Activated T-cell treated with anti-CD3 and anti-CD28 coated beads for 24 hours (primary cell): ENCODE measurements at places on chromosomes 11 and 22.

GRCh38 chr11:111148121-111148520, 97.4 kb upstream of the POU2AF2 start:
- no peak for DNase-seq

DNA sequence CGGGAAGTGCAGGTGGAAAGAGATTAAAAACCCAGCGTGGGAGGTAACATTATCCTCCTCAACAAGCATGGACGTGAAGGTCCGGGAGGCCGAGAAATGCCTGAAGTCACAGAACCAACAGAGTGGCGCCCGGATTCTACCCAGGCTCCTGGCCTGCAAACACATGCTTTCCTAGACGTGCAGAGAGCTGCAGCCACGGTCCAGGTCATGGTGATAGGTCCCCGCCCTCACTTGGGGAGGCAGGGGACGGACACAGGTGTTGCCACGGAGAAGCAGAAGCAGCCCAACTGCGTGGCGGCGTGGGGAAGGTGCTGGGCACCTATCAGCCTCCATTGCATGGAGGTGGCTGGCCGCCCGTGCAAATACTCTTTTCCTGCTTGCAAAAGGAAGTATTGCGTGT, 148.8 kb downstream of the MPPED1 start:
- no peak for DNase-seq

GRCh38 chr11:34250732-34251588, 106.8 kb downstream of the ABTB2 start:
- peak; percentile 63 for DNase-seq

- DNase-seq, result no peak
These were observed 126.3 kb downstream of the CADM1 start for GRCh38 chr11:115377882-115378296.

DNA sequence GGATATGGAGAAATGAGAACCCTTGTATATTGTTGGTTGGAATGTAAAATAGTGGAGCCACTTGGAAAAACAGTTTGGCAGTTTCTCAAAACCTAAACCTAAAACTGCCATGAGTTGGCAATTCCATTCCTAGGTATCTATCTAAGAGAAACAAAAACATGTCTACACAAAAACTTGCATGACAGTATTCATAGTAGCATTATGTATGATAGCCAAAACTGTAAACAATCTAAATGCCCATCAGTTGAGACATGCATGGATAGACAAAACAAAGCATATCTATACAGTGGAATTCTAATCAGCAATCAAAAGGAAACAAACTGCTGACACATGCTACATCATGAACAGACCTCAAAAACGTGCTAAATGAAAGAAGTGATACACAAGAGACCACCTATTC, 34.9 kb downstream of the TRAF6 start:
- no peak for DNase-seq

DNA sequence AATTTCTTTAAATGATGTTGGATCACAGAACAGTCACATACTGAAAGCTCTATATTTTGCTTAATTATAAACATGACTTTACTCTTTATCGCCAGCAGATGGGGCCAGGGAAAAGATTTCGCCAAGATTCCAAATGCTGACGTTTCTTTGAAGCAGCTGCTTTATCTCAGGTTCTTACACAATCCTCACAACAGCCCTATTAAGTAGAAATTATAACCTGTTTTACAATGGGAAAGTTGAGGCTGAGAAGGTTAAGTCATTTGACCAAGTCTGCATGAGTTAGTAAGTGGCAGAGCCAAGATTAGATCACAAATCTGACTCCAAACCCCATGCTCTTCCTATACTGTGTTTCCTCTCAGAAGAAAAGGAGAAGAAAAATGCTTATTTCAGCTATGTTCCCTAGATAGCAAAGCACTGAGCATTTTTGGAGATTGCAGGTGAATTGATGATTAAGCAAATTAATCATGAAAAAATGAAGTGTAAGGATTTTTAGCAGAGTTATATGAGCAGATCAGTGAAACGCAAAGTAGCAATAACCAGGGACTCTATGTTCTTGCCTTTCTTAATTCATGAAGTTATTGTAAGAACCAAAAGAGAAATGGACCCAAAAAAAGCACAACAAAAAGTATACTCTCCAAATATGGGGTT, 79.0 kb downstream of the AASDHPPT start:
- no peak for DNase-seq

GRCh38 chr22:26453216-26453615, 24.2 kb downstream of the ASPHD2 start:
- no peak for DNase-seq

DNA sequence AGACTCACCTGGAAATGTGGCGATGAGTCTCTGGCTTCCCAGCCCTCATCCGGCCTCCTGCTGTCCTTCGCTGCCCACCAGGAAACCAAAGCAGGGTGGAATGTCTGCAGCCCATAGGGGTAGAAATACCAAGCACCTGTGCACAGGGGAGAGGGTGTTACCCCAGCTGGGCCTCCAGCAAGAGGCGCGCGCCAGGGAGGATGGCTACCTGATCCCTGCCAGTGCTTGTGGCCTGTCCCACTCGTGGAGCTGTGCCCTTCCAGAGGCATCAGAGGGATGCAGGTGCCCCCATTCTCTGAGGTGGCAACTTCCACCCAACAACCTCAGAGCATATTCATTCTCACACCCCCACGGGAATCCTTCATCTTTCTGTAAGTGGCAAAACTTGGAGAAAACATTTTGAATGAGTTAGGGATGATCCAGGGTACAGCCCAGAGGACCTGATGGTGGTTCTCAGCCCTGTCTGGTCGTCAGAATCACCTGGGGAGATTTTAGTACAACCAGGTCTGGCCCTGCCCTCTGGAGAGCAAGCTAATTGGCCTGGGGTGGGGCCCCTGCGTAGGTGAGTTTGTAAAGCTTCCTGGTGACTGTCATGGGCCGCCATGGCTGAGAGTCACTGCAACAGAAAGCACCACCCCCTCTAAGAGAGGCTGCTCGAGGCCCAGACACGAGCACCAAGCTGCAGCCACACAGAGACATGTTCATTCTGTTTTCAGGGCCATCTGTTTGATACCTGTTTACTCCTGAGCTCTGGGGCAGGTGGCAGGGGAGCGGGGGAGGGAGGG, 9.9 kb downstream of the SUN2 start:
- DNase-seq, result no peak

DNA sequence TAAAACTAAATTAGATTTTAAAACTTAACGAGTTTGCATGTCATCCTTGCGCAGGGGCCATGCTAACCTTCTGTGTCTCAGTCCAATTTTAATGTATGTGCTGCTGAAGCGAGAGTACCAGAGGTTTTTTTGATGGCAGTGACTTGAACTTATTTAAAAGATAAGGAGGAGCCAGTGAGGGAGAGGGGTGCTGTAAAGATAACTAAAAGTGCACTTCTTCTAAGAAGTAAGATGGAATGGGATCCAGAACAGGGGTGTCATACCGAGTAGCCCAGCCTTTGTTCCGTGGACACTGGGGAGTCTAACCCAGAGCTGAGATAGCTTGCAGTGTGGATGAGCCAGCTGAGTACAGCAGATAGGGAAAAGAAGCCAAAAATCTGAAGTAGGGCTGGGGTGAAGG, 10.6 kb downstream of the LIMK2 start:
- no peak for DNase-seq

GRCh38 chr22:40635043-40635939, 1.2 kb downstream of the MRTFA start:
- no peak for DNase-seq

DNA sequence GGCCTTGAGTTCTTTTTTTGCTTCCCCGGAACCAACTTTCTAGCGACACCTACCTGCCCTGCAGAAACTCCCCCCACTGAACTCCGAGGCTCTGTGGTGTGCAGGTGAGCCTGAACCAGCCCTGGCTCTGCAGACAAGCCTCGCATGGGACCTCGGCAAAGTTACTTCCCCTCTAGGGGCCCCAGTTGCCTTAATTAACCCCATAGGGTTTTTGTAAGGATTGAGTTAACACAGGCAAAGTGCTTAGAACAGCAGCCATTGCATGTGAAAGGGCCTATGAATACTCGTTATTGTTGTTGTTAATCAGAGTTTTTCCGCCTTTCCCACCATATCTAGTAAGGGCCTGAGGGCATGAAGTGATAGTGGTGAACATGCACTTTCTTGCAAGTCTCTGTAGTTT, 12.6 kb upstream of the SYT13 start:
- no peak for DNase-seq

DNA sequence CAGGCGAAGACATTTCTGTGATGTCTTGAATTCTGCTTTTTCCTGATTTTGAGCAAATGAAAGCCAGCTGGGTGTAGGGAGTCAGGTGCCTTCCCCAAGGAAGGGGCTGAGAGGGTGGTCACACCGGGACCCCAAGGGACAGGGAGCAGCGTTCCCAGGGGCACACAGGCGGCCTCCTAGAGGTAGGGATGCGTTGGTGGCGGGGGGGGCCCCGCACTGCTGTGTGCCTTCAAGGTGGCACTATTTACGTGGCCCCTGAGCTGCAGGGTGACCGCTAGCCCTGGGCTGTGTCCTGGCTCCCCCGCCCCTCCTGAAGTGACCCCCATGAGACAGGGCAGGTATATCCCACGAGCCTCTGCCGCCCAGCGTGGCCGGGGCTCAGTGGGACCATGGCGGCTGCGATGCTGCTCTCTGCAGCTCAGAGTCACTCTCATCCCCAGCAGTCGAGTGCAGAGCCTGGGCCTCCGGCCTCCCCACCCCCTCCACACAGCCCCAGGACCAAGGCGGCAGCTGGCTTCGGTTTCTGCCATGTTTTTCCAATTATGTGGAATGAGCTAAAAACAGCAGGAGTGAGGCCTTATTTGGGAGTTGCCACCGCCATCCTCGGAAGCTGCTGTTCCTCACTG, 60.9 kb downstream of the LRP5 start:
- no peak for DNase-seq

GRCh38 chr11:26087120-26087935, 244.6 kb upstream of the ANO3 start:
- no peak for DNase-seq

DNA sequence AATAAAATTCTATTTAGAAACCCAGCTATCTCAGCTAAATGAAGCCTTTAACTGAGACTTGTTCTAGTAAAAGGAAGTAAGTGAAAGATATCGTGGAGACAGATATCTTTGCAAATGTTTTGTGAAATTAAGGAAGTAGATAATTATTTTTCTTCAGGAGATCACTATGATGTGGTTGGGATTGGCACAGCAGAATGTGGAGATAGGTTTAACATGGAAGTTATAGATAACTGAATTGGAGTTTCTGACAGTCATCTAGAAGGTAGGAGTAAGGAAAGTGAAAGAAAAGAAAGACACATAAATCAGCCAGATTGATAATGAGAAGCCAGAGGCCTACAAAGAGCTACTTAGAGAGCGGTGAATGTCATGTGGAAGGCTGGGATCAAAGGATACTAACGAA, 4.7 kb upstream of the CASP5 start:
- no peak for DNase-seq

- DNase-seq, result no peak
These were observed 6.4 kb upstream of the ME3 start for GRCh38 chr11:86678823-86679222.

DNA sequence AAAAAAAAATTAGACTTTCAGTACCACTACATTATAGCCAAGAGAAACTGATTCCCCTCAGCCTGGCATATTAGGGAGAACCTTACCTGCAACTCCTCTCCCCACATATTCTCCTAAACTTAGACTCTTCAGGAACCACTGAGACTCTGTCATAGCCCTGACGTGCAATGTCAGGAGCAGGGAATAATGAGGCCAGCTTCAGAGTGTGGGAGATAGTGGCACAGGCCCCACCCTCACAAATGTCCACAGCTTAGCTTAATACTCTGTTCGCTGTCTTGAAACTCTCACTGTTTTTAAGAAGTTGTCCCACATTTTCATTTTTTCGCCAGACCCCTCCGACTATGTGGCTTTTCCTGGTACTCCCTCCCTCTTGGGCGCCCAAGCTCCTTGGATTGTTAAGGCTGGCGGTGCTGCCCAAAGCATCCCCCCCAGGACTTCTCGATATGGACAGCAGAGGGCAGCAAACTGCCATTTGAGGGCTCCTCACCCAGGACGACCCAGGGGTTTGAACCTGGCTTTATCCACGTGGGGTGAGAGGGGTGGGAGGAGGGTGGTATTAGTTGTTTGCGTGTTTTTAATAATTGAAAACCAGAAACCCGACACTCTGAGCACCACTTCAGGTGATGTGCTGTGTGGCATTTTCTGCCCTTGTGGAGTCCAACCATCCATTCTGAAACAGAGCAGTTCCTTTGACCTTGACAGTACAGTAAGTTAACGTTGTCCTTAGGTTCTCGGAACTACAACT, 45.2 kb upstream of the RASSF10 start:
- peak; percentile 55 for DNase-seq

GRCh38 chr22:41320416-41321240, 19.3 kb downstream of the ZC3H7B start:
- no peak for DNase-seq

DNA sequence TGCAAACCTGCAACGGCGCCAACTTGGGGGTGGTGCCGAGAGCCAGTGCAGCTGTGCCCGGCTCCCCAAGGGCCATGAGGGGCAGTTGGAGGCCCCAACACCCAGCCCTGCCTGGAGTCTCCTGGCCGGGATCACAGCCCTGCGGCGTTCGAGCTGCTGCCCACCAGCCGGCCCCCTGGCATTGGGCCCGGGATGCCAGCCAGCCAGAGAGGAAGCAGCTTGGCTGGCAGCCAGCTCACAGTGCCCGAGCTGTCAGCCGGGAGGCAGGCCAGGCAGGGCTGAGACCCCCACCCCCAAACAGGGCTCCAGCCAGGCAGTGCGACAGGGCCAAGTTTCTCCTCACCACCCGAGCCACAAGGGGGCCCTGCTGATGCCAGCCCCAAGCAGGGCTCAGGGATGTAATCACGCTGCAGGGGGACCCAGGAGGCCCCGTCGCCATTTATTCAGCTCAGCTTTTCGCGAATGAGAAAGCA, 26.0 kb upstream of the TCF20 start:
- no peak for DNase-seq

- DNase-seq, result no peak
These were observed 6.4 kb downstream of the STARD10 start for GRCh38 chr11:72787216-72788104.

- DNase-seq, result no peak
These were observed 188.0 kb downstream of the MAML2 start for GRCh38 chr11:96154802-96155520.

- no peak for DNase-seq
These were observed 883 bp upstream of the VPREB3 start for GRCh38 chr22:23754980-23755636.

DNA sequence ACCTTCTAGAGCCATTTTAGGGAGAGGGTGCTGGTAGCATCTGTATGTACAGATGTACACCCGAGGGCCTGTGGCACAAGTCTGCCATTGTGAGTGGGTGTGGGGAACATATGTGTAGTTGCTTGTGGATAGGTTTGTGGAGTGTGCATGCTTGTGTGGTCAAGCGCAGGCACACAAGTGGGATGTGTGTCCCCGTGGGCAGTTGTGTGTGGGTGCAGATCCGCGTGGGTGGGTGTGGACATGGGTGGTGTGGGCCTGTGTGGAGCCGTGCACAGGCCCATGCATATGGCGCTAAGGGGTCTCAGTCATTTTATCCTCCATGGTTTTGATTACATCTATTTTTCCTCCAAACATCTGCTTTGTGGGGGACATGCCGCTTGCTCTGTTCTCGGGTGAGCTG, 28.8 kb downstream of the ALX4 start:
- DNase-seq, result no peak

- DNase-seq, result no peak
These were observed 90.7 kb downstream of the MORC2 start for GRCh38 chr22:30877662-30878515.

- DNase-seq, result no peak
These were observed 245.3 kb downstream of the FAM76B start for GRCh38 chr11:95544095-95544856.
